ENCODE measurements at places on chromosomes 5 and 9. TPM values are rescaled to one million over a fixed set of nuclear protein-coding genes. Genes with fewer than 3 reads are reported as not detected.

GRCh38 chr9:116686135-116686534, 970 bp upstream of the TRIM32 start:
- DNase-seq, result no peak

GRCh38 chr9:88872192-88872946, 118.9 kb upstream of the S1PR3 start:
- DNase-seq, result no peak

- DNase-seq, result peak; percentile 91
These were observed 106.0 kb upstream of the LRRTM2 start for GRCh38 chr5:138981131-138981530.

- DNase-seq, result no peak
These were observed 8.3 kb upstream of the SHROOM1 start for GRCh38 chr5:132838516-132839282.

DNA sequence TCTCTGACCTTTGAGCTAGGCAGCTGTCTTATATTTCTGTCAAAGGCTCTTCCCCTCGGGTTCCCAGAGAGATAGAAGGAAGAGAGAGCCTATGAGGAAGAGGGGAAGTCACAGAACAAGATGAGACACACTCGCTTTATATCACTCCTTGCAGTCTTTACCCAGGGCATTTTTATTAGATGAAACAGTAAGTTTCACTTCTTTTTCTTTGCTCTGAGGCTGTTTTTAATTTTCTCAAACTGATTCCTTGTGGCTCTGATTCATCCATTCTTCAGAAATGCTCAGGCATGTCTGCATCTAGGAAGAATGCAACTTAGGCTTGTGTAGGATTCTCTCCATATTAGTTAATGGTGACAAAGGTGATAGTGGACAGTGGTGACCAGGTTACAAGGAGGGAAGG, 132.9 kb upstream of the CHD1 start:
- peak; percentile 74 for DNase-seq

DNA sequence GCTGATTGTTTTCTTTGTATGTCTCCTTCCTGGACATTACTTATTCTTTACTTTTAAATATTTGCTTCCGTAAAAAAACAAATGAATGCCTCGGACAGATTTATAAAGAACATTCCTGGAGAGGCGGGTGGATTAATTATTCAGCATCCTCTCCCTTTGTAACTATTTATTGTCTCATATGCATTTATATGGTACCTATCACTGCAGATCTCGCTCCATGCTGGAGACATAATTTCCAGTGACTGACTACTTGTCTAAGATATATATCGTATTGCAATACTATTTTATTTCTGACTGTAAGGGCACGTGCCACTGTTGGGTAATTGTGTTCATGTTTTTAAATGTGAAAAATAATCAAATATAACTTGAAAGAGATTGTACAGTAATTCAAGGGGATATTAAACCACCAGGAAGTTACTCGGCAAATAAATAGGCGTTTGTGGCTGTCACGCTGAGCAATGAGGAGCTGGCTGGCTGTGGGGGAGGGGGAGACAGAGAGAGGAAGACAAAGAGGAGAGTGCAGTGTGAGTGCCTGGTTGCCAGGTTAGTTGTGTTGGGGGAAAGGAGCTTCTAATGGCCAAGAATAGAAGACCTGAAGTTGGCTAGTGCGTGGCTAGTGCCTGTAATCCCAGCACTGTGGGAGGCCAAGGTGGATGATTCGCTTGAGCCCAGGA, 131.8 kb upstream of the GABRP start:
- DNase-seq, result no peak

GRCh38 chr5:150561571-150562275, 53.8 kb downstream of the NDST1 start:
- no peak for DNase-seq

DNA sequence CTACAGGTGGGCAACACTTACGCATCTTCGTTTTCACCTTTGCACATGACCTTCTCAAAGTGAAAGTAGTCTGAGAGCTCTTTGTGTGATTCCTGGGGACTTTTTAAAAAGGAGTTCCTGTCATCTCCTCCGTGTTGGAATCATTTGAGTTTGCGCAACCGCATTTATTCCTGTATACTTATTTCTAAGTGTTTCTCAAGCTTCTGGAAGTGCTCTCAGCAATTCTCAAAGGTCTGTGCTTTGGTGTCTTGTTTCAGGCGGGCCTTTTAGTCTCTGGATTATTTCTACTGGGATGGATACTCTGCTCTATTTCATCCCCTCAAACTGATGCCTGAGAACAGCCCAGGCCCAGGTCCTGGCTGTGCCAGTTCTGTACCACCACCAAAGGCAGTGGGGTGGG, 226.5 kb upstream of the TUT7 start:
- no peak for DNase-seq

DNA sequence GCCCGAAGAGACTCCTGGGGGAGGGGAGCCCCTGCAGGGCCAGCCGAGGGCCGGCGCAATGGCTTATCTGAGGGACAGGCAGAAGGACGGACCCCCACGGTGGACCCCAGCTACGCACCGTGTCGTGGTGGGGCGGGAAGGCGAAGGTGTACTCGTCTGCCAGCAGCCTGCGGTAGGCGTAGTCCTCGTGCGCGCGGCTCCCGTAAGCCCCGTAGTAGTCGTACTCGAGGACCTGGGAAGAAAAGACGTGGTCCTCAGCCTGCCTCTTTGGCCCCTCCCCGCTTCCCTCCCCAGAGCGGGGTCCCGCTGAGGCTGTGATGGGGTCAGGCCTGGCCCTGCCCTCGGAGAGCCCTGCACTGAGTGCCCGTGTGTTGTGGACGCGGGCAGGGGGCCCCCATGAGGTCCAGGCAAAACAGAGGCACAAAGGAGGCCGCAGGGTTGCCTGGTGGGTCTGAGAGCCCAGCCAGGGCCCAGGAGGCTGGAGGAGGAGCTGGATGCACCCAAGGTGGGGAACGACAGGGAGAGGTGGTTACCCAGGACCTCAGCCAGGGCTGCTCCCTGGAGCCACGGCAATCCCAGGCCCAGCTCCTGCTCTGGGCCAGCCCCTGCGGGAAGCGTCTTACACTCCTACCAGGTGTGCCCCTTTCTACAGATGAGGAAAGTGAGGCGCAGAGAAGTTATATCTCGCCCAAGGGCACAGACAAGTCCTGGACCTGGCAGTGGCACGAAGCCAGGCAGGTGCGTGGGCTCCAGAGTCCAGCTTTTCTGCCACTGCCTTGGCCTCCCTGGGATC, 35.2 kb downstream of the SARDH start:
- no peak for DNase-seq

DNA sequence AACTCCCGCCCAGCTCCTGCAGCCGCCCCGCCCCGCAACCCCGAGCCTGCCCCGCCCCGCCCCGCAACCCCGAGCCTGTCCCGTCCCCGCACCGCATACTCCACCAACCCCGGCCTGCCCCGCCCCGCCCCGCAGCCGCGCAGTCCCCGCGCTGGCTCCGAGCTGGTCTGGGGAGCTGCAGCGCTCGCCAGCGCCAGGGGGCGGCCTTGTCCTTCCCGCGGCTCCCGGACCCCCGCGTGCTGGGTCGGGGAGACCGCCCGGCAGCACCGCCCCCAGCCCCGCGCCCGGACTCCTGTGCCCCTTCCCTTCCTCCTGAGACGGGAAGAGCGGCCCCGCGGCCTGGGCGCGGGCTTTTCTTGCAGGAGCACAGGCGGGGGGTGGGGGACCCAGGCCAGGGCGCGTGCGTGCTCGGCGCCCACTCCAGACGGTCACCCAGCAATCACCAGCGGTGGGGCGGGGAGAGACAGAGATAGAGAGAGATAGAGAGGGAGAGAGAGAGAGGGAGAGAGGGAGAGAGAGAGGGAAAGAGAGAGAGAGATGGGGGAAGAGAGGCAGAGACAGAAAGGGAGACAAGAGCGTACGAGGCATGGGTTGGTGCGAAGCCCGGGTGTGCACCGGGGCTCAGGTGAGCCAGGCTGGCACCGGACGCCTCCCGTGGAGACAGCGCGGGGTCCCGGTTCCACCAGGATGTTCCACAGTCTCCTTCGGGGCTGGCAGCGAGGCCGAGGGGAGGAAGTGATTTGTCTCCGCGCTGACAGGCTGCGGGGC, 14.7 kb upstream of the TMEM250 start:
- no peak for DNase-seq

SLC4A9 gene
- not detected for total RNA-seq

SPINK1 gene
- not detected for total RNA-seq

UNC5A gene
- 0.70 TPM for total RNA-seq

DNA sequence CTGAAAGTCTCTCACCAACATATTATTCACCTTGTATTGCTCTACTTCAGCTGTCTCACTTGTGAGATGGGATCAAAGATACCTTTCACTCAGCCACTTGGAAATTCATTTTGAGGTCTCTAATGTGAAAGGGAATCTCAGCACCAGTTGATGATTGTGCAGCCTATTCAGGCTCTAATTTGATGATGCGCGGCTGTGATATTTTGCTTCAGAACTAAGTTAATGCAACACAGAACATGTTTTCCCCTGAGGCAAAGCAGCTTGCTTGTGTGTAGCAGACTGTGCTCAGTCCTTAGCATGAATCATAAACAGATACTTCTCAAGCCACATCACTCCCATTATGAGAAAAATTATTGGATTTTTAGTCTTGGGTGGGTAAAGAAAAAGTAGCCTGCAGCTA, 378.8 kb downstream of the OSTF1 start:
- DNase-seq, result no peak

FAM78A gene
- 0.73 TPM for total RNA-seq

DNA sequence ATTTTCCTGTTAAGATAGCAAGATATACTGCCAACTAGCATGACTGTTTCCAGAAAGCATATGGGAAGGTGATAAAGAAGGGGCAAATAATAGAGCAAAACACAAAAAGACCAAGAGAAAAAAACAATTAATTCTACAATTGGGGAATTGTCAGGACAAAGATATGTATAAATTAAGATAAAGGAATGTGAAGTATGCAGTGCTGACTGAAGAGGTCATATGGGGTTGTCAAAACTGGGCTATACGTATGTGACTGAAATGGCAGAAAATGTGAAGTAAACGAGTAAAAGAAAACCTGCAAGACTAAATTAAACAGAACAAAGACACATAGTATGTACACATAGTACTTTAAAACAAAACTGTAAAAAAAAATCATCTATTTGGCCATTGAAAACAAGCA, 222.3 kb downstream of the ARL15 start:
- DNase-seq, result peak; percentile 46

GRCh38 chr5:136729901-136730355, 364.6 kb upstream of the TRPC7 start:
- peak; percentile 96 for DNase-seq

ACTBL2 gene
- 11.6 TPM for total RNA-seq

DNA sequence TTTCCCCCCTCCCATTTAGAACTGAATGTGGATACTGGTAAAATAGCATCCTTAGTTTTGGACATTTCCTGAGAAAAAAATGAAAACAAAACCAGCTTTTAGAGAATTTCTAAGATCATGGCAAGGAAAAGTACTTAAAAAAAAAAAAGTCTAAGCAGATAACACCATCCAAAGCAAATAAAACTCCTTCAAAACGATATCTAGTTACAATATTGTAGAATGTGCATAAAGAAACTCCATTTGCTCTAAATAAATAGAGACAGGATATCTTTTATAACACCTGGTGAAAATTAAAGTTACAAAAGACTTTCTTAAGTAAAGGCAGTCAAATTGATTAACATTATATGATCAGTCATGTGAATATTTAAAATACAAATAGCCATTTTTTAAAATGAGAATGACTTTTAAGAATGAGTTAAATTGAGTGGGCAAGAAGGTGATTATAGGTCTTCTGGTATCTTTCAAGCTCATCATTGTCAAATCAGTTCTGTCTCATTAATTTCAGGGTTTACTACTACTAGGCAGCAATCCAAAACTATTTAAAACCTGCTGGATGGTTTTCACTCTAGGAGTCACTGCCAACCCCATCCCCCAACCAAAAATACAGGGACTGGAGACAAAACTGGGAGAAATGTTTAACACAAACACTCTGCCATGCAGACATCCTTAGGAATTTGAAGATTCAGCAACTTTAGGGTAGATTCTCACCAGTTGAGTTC, 382.6 kb downstream of the ADGRV1 start:
- DNase-seq, result no peak

DNA sequence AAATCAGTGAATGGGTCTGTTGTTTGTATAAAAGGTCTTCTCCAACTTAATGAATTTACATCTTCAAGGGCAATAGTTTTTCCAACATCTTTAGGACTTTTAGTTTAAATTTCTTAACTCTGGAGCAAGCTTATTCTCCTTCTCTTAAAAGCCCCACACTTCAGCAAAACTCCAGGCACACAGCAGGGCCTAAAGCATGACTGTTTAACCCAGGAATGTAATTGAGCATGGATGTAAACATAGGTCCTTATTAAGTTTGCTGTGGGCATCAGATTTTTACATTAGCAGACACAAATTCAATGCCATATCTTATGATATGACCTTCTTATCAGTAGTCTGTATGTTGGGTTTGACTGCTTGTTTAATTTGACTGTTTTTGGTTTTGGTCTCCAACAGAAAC, 78.9 kb downstream of the ABCA1 start:
- DNase-seq, result no peak

DNA sequence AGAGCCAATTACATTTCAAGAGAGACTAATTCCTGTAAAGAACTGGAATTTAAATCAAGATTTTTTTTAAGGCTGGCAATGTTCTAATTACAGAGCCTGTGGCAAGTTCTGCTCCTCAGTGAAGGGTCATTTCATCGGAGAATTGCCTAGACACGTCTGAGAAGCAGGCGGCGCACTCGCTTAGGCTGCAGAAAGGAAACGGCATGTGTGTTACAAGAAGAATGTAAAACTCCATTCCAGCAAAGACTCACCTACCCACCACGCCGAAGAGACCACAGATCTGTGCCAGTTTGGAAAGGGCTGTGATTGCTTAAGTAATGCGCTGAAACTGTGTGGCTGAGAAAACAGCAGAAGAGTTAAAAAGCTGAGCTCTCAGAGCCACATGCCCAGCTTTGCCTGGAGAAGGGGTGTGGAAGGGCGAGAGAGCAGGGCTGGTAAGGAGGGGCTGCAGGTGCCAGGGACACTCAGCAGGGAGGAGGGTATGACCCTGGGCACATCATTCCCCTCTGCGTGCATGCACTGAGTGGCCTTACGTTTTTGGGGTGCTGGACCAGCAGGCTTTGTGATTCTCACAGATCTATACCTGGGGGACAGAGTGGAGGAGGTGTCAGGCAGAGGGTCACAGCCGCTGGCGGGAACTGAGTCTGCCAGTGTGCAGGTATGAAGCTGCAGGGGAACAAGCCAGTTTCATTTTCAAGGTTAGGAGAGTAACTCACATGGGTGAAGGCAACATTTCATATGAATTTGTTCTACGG, 17.8 kb upstream of the SLC25A51 start:
- peak; percentile 78 for DNase-seq

DNA sequence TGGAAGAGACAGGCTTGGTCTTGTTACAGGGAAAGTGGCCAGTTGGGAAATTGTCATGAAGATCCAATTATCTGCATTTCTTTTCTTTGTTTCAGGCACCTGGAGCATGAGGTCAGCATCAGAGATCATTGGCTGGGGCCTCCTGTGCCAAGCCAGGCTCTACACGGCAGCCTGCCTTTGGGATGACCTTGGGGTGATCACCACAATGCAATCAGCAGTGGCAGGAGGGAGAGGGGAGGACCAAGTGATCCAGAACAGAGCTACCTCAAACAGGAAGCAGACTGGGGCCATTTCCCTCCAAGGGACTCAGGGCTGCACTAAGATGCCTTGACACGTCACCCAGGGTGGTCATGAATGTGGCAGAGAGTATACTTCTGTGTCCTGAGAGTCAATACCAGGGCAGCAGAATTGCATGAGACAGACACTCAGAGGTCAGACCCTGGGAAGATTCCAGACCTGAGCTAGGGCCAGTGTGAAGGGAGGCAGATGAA, 8.9 kb downstream of the SMIM23 start:
- DNase-seq, result no peak

Data from astrocyte (in vitro differentiated cells and primary cell).